GM10248 (cell line): ENCODE measurements at places on chromosomes 16 and 17.

DNA sequence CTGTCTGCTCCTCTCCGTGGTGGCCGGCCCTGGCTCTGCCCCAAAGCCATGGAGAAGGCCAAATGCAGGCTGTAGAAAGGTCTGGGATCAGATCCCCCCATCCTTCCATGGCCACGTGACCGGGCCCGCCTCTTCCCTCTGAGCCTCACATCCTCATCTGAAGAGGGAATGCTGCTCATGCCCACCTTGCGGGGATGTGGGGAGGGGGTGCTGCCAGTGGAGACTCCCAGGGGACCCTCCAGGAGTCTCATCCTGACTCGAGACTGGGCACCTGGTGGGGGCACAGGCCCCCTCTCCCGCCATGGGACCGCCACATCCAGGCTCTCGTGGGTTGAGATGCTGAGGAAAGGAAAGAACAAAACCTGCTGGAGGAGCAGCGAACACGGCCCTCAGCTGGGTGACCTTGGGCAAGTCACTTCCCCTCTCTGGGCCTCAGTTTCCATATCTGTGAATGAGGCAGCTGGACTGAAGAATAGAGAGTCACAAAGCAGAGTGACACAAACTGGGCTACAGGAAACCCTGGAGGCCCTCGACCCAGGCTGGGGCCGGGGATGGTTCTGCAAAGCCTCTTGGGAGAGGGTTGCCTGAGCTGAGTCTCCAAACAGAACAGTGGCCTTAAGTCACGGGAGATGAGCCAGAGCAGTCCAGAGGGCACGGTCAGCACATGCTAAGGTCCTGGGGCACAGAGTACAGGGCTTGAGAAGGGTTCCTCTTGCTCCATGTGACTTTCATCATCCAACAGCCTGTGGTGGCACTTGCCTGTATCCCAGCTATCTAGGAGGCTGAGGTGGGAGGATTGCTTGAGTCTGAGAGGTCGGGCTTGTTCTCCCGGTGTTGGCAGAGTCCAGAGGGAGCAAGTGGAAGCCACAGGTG lies 30.1 kb downstream of the SOCS1 start:
- peak; percentile 23 for DNase-seq

DNA sequence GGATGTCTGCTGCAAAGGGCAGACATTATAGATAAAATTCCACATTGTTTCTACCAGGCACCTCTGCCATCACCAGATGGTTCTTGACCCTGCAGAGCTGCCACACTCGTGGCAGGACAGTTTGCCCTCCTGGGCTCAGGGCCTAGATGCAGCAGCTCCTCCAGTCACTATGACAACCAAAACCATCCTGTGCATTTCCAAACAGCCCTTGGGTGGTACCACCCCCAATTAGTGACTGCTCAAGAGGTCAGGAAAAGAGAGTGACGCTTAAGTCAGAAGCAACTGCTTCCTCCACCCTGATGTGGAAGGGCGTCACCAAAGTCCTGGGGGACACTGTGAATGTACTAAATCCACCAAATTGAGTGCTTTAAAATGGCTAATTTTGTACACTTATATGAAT lies 109.2 kb downstream of the C16orf95 start:
- no peak for DNase-seq

DNA sequence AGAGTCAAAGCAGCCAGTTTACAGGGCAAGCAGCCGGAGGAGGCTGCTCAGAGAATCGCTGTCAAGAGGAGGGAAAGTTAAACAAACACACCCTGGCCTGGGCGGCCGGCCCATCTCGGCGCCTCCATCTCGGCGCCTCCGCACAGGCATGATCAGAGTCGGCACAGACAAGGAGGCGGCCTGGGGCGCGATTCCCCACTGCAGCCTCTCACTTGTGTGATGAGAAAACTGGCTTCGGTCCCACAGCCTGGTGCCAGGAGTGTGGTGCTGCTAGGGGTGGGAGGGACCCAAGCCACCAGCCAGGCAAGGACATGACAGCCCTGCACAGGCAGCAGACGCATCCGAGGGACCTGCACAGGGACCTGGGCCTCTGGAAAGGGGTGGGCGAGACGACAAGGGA lies 17.7 kb downstream of the SLC38A10 start:
- no peak for DNase-seq

DNA sequence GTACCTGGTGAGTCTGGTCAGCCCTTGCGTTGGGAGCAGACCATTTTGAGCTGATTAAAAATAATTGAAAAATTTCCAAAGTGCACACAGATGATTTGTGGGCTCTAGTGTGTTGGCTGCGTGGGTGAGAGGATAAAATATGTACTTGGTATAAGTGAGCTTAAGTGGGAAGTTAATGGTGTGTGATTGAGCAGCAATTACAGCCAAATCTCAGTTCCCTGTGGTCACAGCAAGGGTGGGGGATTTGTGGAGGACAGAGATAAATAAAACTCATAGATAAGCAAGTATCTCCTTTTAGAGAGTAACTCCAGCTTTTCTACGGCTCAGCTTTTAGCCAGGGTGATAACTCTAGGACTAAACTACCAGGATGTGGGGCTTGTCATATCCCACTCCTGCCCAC lies 390.4 kb downstream of the UTP18 start:
- no peak for DNase-seq

- DNase-seq, result no peak
Observed at GRCh38 chr17:32741381-32741780, 135.5 kb downstream of the MYO1D start.

GRCh38 chr17:30477774-30478115 lies 537 bp downstream of the GOSR1 start:
- DNase-seq, result peak; percentile 47

GRCh38 chr17:41339571-41340172 lies 11.0 kb downstream of the KRT33A start:
- DNase-seq, result no peak

DNA sequence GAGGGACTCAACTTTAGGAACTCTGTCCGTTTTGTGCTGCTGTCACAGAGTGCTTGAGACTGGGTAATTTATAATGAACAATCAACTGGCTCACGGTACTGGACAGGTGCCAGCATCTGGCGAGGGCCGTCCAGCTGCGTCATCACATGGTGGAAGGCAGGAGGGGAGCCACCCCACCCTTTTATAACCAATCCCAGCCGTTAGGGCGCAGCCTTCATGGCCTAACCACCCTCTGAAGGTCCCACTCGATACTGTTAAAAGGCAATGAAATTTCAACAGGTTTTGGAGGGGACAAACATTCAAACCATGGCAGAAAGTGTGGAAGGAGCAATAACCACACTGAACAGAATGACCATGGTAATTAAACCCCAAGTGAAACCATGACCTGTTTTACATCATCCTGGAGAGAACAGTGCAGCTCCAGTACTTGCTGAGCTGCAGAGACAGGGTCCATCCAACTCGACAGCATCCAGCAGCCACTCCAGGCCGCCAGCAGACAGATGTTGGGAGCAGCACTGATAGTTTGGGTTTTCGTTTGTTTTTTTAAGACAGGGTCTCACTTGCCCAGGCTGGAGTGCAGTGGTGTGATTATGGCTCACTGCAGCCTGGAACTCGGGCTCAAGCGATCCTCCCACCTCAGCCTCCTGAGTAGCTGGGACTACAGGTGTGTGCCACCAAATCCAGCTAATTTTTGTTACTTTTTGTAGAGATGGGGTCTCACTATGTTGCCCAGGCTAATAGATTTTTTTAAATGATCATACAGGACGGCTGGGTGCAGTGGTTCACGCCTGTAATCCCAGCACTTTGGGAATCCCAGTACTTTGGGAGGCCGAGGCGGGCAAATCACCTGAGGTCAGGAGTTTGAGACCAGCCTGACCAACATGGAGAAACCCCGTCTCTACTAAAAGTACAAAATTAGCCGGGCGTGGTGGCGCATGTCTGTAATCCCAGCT lies 11.0 kb downstream of the CHMP6 start:
- no peak for DNase-seq

DNA sequence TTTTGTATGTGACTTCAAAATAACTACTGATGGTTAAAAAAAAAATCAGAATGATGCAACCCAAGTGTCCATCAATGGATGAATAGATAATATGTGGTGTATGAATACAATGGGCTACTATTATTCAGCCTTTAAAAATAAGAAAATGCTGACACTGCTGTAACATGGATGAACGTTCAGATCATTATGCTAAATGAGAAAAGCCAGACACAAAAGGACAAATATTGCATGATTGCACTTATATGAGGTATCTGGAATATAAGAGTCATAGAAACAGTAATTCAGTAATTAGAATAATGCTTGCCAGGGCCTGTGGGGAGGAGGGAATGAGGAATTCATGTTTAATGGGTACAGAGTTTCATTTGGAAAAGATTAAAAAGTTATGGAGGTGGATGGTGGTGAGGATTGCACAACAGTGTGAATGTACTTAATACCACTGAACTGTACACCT lies 25.4 kb downstream of the TENT4B start:
- DNase-seq, result no peak

DNA sequence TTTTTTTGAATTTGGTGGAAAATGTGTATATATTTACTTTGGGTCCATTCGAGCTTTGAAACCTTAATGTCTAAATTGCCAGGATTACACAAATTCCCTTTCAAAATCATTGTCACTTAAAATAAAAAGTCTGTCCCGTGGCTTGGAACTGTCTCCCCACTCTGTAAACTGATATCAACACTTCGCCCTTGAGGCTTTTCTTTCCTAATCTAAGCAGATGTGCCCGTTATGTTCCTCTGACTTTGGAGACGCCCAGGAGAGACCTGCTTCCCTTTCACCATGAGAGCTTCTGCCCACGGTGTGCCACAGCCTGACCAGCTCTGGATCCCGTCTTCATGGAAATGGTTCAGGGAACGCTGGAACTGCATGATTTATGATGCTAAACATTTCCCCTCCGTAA lies 151.3 kb downstream of the C16orf95 start:
- no peak for DNase-seq

GRCh38 chr17:50414808-50415207 lies 11.2 kb upstream of the ACSF2 start:
- DNase-seq, result no peak

- DNase-seq, result no peak
Observed at GRCh38 chr17:57466017-57466471, 209.7 kb downstream of the MSI2 start.

DNA sequence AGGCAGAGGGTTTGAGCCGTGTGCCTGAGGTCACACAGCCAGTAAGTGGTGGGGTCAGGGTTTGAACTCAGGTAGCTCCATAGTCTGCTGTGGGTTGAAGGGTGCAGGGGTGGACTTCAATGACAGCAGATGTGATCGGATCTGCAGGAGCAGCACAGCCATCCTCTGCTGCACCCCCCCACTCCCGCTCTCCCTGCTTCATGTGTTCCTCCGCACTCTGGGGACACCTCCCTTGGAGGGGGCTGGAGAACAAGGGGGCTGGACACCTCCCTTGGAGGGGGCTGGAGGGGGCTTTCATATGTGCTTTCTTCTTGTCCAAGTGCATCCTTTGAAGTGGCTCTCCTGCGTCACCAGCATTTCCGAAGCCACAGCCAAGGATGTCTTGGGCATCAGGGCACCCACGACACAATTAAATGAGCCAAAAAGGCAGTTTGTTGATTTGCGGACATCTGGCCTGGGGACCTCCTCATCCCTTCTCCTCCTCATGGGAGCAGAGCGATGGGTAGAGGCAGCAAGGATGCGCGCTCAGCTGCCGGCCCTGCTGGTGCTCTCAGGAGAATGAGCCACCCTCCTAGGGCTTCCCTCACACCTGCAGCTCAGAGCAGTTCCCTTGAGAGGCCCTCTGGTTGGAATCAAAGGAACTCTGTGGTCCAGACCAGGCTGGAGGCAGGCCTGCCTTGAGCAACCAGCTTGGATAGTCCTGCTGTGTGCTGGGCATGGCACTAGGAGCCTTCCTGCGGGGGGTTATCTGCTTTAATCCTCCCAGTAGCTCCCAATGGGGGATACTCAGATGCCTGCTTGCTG lies 26.2 kb downstream of the WSCD1 start:
- DNase-seq, result no peak

DNA sequence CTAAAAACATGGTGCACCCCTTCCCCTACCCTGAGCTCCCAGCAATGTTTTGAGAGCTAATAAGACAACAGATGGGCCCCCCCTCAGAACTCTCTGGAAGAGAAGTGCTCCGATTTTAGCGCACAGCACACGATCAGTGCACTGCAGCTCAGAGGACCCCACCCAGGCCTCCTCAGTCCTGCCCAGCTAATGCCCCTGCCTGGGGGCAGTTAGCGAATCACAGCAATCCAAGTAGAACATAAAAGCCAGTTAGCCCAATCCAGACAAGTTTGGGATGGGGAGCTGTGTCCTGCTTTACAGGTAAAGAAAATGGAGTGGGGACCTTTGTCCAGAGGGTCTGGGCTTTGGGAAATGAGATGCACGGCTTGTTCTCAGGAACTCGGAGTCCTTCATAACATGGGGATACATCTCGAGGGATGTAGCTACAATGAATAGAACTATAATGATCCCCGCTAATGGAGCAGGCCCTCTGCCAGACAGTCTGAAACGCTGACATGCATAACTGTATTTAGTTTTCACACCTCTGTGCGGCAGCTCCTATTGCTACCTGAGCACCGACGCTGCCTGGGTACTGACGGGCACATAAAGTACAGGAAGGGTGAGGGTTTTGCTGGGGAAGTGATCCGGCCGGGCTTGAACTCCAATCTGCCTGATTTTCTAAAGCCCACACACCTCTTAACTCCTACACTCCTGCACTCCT lies 29.7 kb upstream of the CDC42EP4 start:
- no peak for DNase-seq

- DNase-seq, result no peak
Observed at GRCh38 chr17:9386401-9386800, 189.2 kb downstream of the STX8 start.

- no peak for DNase-seq
Observed at GRCh38 chr17:63672856-63673255, 27.1 kb downstream of the LIMD2 start.

- peak; percentile 80 for DNase-seq
Observed at GRCh38 chr16:68257251-68257905, 6.9 kb upstream of the SLC7A6 start.

DNA sequence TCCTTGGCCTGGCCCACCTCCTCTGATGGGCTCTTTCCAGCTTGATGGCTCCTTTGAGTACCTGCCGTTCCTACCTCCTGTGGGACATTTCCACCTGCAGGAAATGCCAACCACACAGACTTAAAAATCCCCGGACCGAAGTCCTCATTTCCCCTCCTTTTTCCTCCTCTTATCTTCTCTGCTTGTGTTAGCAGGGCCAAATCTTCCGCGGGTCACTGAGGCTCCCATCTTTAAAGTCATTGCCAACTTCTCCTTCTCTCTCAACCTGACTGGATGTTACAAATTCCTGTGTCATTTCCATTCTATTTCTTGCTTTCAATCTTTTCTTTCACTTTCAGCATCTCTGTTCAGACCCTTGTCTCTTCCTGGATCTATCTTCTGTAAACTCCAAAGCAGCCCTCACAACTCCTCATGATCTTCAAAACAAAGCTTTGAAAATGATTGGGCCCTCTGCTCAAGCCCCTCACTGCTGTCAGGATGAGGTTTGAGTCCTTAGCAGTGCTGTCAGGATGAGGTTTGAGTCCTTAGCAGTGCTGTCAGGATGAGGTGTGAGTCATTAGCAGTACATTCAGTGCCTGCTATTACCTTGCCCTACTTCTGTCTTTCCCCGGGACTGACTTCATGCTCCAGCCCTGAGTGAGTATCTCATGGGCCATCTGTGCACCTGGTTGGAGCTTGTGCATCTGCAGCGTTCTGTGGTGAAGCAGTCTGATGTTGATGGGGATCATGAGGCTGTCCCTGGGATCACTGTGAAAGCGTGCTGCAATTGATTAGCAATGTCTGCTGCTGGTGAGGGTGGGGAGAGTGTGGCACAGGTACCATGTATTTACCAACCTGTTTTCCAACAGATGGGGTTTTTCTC lies 100.1 kb downstream of the IRF8 start:
- DNase-seq, result no peak

- DNase-seq, result no peak
Observed at GRCh38 chr16:20683812-20684211, 13.7 kb downstream of the ACSM1 start.

GRCh38 chr17:5003214-5003867 lies 5.6 kb downstream of the KIF1C start:
- DNase-seq, result no peak
